ENCODE measurements at places on chromosomes 12 and 14.

- no peak for DNase-seq
These were observed 6.7 kb upstream of the SLC15A4 start for GRCh38 chr12:128830505-128830893.

DNA sequence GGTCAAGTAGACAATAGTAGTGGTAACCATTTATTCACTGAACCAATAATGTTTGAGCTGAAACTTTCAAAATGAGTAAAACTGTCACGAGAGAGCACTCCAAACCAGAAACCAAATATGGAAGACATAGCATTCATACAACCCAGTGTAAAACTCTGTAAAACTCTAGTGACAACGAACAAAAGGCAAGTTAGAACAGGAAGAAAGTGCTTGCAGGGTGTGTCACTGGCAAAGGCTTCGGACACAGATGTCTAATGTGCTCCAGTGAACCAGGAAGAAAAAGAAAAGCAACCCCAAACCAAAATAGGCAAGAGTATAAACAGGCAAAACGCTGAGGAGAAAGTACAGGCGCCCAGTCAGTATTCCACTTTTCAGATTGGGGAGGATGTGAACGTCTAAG is 79.3 kb upstream of the FZD10 start:
- no peak for DNase-seq

GRCh38 chr14:71240866-71241520 is 333.7 kb downstream of the PCNX1 start:
- DNase-seq: no peak

GRCh38 chr12:108770269-108770829 is 39.0 kb upstream of the CORO1C start:
- DNase-seq: no peak

GRCh38 chr14:31283578-31284252 is 76.1 kb upstream of the HECTD1 start:
- DNase-seq: no peak
